ENCODE measurements at places on chromosomes 3 and 15.

GRCh38 chr3:57544181-57545125 is at the start of gene DNAH12:
DNAH12 (minus strand) TSS chr3:57544344; CDS start chr3:57542870, 1,474 bp downstream.
- DNase-seq: no peak

DNA sequence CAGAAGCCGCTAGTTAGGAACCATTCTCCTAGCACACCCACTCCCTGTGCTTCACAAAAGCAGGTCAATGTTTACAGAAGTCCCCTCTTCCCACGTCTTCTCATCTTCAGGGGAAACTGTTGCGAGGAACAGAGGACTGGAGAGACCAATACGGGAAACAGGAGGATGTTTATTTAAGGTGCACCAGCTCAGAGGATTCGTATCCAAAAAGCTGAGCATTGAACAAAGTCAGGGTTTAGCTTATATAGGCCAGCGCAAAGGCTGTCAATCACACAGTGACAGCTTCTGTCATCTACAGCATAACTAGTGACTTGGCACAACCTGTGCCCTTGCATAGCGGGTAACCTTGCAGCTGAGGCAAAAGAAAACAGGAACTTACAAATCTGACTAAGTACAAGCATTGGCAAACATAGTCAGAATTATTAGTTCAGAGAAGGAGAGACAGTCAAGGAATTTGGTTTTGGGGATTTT is 61.3 kb downstream of the ZDHHC19 start:
- DNase-seq: no peak

DNA sequence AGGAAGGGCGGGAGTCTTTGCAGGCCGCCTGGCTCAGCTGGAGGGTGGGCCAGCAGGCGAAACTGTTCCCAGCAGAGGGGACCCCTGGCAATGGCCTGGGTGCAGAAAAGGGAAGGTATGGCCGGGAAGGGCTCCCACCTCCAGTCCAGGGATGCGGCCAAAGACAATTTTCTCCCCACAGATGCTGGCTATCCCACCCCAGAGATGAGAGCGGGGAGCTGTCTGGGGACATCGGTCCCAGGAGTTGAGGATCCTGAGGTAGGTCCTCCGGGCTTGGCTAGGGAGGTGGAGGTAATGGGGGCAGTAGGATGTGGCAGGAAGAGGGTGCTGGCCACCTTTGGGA is 1.7 kb downstream of the SEMA3G start:
- DNase-seq: no peak

DNA sequence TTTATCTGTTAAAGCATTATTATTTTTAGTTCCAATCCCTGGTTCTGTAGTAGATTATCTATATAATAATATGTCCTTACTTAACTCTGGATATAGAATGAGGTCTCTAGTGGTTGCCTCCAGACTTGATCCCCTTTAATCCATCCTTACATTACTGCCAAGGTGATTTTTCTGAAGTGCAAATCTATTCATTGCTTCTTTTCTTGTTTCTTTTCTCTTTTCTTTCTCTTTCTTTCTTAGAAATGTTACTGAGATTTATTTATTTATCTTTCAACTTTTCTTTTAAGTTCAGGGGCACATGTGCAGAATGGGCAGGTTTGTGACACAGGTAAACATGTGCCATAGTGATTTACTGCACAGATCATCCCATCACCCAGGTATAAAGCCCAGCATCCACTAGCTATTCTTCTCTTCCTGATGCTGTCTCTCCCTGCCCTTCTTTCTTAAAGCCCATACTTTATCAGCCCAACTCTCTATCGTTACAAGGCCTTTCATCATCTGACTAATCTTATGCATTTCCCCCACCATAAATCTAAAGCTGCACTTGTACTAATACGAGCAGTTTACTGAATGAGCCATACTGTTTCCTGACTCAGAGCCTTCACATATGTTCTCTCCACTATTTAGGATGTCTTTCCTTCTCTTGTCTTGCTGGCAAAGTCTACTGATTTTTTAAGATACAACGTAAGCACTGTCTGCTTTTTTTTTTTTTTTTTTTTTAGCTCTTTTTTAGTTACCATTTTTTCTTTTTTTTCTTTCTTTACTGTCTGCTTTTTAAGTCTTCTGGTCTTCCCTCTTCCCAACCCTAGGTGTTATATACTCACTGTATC is 4.6 kb downstream of the GLCE start:
- no peak for DNase-seq

- DNase-seq: no peak
Measured at GRCh38 chr3:51343918-51344687, 41.0 kb upstream of the MANF start.

GRCh38 chr15:61649046-61649445 is 411.2 kb downstream of the VPS13C start:
- DNase-seq: no peak

- no peak for DNase-seq
Measured at GRCh38 chr15:41160639-41161315, 44.7 kb upstream of the INO80 start.

DNA sequence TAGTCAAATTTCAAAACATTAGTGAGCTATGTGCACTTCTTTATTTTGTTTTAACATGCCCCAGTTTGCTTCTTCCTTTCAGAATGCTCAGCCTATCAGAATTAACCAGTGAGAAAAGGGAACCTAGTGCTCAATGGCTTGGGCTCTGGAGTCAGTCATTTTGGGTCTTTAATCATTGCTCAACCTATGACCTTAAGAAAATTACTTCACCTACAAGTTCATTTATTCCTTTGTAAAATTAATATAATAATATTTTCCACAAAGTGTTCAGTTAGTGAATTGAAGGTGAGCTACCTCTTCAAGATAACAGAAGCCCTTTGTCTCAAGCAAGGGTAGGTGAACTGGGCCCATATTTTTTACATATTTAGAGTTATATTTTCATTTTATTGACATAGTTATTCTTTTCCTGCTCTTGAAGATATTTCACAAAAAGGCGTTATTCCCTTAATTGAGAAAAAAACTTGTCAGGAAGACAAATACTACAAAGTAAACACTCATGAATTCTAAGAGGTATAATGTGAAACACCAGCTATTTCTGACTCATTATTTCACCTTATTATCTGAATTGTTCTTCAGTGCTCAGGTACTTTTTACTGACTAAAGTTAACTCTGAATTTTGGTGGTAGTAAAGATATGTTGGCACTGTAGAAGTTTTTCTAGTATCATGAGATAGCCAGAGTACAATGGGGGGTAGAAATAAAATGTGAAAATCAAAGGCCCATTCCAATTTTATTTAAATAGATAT is 415.5 kb downstream of the NAALADL2 start:
- DNase-seq: no peak

DNA sequence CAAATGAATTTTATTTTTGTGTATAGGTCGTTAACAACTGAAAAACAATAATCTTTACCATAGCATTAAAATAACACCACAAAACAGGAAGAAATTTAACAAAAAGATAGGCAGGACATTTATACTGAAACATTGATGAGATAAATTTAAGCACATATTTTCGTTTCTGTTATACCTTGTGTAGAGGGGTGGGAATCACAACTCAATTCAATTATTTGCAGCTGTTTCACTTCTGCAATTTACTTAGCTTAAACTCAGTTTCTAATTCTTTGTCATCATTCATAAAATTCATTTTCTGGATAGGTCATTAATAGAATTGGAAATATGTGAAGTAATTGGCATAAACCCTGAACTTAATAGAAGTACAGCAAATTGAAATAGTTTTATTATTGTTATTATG is 42.3 kb downstream of the TP63 start:
- DNase-seq: no peak

- no peak for DNase-seq
Measured at GRCh38 chr3:12182687-12183441, 24.2 kb upstream of the TIMP4 start.

DNA sequence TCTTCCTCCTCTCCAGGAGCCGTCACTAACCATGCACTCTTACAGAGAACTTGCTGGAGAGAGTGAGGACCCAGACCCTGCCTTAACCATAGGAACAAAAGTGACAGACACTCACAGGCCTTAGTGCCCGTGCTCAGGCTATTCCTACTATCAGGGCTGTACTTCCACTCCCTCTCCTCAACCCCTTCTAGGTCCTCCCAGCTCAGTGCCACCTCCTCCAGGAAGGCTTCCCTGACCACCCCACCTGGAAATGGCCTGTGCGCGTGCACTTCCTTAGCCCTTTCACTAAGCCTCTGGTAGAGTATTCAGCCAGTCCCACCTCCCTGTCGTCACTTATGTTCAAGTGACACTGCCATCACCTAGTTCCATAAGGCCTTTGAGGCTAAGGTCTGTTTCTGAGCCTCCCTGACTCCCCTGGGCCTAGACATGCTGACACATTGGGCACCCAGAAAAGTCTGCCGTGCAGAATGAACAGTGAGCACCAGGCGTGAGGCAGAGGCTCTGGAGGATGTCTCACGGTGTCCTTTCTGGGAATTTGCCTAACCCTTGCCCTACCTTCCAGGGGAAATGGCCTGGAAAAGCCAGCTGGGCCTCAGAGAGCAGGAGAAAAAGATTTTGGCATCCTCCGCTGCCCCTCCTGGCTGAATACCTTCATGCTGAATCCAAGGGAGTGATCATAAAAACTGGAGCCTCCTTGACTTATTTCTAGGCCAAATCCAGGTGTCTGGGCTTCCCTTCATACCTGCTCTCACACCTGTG is 108.6 kb upstream of the SMAD3 start:
- DNase-seq: no peak

GRCh38 chr15:76204109-76204845 is 107.0 kb downstream of the ETFA start:
- no peak for DNase-seq

- peak; percentile 69 for DNase-seq
Measured at GRCh38 chr3:12924437-12924836, 83.1 kb upstream of the RPL32 start.

DNA sequence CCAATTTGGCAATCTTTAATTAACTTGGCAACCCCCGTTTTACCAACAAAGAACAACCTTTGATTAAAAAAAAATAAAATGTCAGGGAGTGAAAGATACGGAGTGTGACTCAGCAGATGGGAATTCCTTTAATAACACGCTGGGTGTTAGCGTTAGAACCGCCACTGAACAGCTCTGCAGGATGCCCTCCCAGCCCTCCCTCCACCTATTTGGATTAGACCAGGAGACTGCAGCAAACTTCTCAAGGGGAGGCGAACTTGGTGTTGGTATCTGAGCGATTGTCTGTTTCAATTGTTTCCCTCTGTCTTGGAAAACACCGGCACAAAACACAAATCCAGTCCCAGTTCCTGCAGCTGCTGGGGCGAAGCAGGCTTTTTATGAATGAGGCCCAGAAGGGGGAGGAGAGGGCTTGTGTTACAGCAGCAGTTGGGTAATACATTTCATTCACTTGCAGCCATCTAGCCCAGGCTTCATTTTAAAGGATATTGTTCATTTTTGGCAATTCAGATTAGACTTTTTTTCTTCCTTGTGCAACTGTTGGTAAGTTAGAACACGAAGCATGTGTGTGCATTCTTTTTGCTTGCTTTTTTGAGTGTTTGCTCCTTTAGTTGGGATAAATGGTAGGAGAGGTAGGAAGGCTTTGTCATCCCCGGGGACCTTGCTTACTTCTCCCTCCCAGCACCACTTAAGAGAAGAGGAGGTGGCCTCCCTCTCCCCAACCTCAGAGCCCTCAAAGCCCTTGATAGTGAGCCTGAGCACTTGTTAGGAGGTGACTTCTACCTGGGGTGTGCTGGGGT is 152.3 kb downstream of the IGF1R start:
- no peak for DNase-seq

GRCh38 chr3:148727231-148727630 is 29.5 kb downstream of the AGTR1 start:
- DNase-seq: no peak

GRCh38 chr15:45030743-45031142 is 7.7 kb downstream of the SORD start:
- DNase-seq: no peak

DNA sequence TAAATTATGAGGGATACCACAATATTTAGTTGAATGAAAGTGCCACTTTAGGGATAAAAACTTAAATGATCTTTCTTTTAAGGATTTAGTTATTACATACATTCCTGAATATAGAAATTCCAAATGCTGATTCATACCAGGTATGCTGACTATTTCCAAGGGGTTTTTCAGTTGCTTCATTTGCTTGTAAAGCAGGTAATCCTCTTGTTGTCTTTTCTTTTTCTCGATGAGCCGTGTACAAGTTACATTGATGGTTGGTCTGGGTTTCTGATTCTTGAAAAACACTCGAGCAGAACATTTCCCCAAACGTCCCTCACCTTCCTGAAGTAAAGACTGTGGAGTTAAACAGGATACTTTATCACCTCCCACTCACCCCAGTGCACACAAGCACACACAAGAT is 21.7 kb downstream of the RARRES1 start:
- no peak for DNase-seq

DNA sequence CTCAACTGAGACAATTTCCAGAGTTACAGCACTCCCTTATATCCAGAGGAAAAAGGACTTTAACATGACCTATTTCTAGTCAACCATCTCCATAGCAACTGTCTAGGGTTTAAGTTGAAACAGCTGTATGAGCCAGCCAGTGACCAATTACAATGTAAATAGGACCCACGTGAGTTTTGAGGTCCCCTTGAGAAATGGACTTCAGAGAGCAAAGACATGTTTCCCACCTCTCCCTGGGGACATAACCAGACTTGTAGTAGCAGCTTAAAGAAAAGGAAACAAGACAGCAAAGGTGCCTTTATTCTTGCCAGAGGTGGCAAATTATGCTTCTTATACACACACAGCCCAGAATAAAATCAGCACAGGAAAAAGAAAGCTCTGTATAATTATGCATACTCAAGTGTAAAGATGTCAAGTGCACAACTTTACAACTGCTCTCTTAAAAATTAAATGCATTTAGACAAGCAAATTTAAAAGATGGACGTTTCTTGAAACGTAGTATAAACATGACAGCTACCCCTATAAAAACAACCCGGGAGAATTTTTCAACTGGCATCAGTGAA is 40.2 kb downstream of the SUMF1 start:
- DNase-seq: no peak

DNA sequence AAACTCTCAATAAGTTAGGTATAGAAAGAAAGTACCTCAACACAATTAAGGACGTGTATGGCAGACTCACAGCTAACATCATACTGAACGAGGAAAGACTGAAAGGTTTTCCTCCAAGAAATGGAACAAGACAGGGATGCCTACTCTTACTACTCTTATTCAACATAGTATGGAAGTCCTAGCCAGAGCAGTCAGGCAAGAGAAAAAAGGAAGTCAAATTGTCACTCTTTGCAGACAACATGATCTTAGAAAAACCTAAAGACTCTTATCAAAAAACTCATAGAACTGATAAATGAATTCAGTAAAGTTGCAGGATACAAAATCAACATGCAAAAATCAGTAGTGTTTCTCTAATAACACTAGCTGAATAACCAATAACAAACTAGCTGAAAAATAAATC is 96.0 kb downstream of the C3orf70 start:
- no peak for DNase-seq

DNA sequence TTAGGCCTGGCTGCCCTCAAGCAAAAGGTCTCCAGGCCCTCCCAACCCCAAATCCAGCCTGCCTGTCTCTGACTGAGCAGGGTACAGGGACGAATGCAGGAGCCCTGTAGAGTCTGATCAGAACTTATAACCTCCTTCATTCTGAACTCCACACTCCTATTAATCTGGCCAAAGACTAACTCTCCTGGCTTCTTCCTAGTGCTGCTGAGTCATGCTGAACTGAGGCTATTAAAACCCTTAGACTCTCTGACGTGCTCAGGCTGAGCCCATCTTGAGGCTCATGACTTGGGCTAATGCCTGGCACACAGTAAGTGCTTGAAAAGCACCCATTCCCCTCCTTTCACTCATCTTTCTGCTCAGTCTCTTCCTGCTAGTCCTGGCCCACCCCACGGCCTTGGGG is 81.9 kb downstream of the NUP210 start:
- no peak for DNase-seq

- DNase-seq: no peak
Measured at GRCh38 chr3:126267169-126267975, 87.0 kb upstream of the ALDH1L1 start.

All from GM12892 (cell line).